ENCODE measurements at places on chromosomes 2 and 18. TPM values are rescaled to one million over a fixed set of nuclear protein-coding genes. Genes with fewer than 3 reads are reported as not detected.

DNA sequence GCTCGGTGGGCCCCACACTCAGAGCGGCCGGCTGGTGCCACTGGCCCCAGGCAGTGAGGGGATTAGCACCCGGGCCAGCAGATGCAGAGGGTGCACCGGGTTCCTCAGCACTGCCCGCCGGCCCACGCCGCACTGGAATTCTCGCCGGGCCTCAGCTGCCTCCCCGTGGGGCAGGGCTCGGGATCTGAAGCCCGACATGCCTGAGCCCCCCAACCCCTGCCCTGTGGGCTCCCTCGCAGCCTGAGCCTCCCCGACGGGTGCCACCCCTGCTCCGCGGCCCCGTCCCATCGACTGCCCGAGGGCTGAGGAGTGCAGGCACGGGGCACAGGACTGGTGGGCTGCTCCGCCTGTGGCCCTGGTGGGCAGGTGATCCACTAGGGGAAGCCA is 37.6 kb upstream of the TWSG1 start:
- no peak for DNase-seq

- no peak for DNase-seq
Measured at GRCh38 chr18:23541349-23542093, 38.2 kb downstream of the RMC1 start.

GRCh38 chr2:182668671-182669070 is 47.4 kb upstream of the DNAJC10 start:
- DNase-seq = peak; percentile 21

DNA sequence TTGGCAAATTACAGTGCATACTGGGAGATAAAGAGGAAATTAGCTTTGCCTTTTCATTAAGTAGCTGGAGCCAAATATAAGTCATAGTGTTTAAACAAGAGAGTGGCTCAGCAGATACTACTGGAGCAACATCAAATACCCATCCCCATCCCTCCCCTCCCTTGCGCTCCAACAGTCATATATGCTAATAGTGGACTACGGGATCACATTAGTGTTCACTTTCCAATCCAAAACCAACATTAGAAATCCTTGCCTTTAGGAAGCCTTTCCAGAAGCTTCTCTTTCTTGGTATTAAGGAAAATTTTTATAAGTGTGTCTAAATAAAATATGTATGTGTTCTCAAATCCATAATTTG is 1669.3 kb downstream of the SUCLG1 start:
- DNase-seq = peak; percentile 3

DNA sequence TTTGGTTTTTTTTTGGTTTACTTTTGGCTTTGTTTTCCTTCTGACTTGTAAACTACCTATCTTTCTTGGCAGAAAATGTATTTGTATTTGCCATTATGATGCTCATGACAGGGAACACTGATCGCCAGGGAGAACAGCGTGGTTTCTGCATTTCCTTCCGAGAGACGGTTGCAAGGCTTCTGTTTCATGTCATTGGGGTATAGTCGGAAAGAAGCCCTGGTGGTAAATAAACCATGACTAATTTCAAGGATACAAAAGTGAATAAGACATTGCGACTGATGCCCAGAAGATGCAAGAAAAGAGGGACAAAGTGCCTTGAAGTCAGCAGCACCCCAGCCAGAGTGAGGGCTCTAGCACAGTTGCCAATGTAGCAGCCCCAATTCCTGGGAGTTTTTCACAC is 4.2 kb upstream of the CAPN14 start:
- DNase-seq = no peak

DNA sequence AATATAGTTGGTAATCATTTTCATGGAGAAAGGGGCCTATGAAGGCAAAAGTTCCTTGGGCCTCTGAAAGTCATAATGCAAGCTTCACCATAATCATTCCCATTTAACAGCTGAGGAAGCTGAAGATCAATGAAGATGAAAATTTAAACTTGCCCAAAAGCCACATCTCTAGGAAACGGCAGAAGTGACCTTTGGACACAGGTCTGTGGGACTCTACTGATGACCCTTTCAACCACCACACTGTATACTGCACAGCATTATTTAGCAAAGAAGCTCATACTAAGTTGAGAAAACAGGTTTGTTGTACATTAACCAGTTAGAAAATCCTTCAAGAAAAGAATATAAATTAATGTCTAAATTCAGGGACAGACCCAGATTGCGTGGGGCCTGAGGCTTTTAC is 51.6 kb upstream of the ACTR3 start:
- no peak for DNase-seq

DNA sequence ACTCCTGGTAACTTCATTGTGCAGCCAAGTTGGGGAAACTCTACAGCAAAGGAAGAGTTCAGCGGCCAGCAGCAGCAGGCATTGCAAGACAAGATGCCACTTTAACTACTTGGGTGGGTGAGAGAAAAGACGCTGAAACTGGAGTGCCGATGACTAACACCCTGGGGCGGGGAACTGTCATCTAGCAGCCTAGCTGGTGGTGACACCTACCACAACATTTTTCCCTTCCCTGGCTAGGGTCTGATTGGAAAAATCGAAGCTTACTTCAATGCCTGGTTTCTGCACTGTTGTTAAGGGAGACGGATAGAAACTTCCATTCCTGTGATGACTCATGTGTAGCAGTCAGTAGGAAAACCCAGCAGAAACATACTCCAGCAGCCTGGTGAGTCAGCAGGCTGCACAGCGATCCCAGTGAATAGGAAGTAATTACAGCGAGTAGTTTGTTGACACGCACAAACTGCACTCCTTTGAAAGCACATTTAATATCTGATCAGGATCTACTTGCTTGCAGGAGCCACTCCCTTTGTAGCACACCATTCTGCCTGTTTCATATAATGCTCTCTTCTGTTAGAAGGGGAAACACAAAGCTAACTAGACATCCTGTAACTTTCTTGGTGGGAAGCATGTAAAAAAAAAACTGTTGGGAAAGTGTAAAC is 62.1 kb upstream of the MAPRE2 start:
- DNase-seq = peak; percentile 96

NPC1 gene
- total RNA-seq = 78.3 TPM

IL1R2 gene
- not detected for total RNA-seq

CRIM1 gene
- 45.7 TPM for total RNA-seq

HJURP gene
- total RNA-seq = under 0.01 TPM

CYP27A1 gene
- total RNA-seq = 0.13 TPM

SPC25 gene
- 0.13 TPM for total RNA-seq

ANKRD36C gene
- 8.8 TPM for total RNA-seq

APOB gene
- under 0.01 TPM for total RNA-seq
